Stimulated activated CD8-positive, alpha-beta memory T cell treated with anti-CD3 and anti-CD28 coated beads, Interleukin-4, amount 100 ng/mL, for 1 hour (primary cell): ENCODE measurements at places on chromosomes 4 and X.

DNA sequence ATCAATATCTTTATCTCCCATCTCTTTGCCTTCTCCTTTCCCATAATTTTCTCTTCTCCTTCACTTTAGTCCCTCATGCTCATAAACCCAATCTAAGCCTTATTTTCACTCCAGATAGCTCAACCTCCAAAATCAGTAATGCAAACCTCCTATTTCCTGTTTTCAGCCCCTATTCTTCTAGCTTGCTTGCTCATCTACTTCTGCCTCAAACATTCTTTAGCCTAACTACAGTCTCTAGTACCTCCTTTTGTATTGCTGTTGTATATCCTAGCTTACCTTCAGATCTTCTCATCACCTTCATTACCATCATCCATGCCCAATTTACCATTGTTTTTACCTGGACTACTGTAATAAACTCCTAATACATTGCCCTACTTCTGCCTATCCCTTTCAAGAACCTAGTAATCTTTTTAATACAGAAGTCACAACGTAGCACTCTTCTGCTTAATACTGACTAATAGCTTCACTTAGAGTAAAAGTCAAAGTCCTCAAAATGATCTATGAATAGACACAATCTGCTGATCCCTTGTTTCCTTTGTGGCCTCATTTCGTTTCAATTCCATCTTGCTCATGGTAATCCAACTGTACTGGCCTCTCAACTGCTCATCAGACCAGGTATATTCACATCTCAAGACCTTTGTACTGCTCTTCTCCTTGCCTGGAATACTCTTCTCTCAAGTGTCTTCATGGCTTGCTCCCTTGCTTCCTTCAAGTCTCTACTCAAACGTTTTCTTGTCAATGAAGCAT lies 123.4 kb downstream of the FAM13A start:
- DNase-seq = no peak

DNA sequence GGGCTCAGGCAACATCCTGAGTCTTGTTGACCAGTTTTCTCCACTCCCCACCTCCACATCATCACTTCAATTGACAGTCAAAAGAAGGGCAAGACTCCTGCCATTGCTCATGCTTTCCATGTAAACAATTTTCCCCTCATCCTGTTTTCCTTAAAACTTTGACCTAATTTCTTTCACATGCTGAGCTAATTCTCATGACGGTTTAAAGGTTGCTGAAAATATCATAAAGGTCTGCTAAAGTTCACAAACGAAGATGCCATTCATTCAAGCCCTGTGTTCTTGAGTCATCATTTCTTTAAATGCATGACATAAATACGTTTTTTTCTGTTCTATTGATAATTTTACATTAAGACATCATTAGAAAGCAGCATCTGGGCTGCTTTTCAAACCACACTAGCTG lies 353.9 kb downstream of the NKX6-1 start:
- no peak for DNase-seq

GRCh38 chr4:3771164-3771809 lies 5.1 kb downstream of the ADRA2C start:
- no peak for DNase-seq

DNA sequence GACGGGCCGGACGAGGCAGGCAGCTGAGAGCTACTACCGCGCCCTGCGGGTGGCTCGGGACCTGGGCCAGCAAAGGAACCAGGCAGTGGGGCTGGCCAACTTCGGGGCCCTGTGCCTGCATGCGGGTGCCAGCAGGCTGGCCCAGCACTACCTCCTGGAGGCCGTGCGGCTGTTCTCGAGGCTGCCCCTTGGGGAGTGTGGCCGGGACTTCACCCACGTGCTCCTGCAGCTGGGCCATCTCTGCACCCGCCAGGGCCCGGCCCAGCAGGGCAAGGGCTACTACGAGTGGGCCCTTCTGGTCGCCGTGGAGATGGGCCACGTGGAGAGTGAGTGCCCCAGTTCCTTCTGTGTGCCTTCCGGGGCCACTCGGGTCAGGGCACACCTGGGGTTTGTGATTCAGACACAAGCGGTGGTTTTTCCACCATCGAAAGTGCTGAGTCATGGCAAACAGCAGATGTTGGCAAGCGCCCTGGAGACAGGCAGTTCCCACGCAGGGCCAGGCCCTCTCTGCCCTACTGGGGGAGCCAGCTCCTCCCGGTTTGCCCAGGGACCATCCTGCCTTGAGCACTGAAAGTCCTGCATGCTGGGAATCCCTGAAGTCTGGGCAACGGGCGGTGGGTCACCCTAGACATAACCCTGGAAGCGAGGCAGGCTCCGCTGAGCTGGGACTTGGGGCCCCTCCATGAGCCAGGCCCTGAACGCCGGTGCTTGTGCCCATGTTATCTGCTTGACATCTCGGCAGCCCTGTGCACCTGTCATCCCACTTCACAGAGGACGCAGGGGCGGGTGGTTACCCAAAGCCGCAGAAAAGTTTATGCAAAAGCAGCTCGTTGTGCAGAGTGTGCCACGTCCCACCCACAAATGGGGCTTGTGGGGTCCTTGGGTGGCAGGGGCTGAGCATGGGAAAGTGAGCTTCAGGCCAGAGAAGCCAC lies 29.5 kb downstream of the SH3TC1 start:
- DNase-seq = peak; percentile 34

DNA sequence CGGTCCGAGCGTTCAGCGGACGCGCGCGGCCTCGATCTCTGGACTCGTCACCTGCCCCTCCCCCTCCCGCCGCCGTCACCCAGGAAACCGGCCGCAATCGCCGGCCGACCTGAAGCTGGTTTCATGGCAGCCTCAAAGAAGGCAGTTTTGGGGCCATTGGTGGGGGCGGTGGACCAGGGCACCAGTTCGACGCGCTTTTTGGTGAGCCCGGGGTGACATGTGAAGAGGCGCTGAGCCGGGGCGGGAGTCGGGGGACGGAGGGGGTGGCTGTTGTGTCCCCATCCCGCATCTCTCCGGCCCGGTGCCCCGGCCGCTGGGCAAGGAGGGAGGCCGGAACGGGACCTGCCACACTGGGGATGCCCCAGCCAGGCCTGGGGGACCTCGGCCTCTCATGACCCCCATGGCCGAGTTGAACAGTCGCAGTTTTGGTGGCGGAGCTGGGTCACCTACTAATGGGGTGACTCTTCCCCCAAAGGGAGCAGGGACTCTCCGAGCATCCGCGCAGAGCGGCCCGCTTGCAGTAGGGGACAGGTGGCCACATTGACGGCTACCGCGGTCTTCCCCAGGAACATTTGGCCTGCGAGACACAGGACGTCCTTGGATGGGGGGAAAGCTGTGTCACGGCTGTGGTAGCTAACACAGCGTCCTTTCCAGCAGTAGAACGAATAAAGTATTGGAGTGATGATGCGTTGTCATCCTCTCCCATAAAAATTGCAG lies at the start of gene GK:
TSS of gene GK (plus strand) at position 9 of the 717 bp plus-strand sequence. CDS start at position 124, 115 bp downstream.
- DNase-seq = no peak

DNA sequence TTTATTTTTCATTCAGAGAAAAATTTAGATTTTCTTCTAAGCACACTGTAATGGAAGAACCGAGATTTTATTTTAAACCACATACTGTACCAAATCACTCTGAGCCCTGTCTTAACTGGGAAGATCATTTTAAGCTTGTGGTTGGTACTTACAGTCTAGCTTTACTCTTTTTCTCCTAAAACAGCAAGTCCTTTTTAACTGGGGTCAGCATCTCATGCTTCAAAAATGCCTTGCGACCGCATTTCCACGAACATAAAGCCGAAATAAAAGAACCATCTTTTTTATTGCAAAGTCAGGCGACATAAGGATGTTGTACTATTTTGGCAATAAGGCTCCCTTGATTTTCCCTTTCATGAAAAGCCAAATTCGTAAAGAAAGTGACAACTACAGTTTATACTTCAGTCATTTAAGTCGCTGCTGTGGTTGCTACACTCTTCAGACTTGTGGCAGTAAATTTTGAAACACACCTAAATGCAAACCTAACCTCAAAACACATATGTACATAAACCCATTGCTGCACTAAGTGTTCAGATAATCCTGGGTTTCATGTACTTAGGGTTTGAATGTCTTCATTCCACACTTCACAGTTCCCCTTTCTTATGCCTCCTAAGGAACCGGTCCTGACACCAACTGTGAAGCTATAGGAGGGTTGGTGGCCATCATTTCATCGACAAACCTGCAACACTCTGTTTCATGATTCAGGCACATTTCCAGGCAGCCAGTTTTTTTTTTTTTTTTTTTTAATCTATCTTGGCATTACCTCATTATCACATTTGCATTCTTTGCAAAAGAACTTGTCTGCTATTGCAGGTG lies 3.0 kb downstream of the STOX2 start:
- DNase-seq = no peak

DNA sequence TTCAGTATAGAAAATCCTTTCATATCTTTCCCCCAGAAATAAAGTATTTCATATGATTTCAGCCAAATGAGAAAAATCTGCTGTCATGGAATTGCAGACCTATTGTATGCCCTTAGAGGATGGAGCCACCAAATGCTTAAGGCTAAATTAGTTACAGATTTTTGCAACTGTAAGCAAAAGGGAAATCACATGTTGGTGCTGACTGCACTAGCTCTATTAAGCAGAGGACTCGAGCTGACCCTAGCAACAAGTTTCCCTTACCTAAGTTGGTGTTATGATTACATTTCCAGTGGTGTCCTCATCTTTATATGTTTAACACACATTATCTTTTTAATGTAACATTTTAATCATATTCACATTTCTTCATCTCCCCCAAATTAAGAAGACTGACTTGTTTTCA lies 58.3 kb upstream of the DOCK11 start:
- DNase-seq = no peak
